ENCODE measurements at places on chromosomes 16 and 17.

GRCh38 chr16:71895679-71896365 lies 491 bp downstream of the IST1 start:
- DNase-seq: peak; percentile 68

DNA sequence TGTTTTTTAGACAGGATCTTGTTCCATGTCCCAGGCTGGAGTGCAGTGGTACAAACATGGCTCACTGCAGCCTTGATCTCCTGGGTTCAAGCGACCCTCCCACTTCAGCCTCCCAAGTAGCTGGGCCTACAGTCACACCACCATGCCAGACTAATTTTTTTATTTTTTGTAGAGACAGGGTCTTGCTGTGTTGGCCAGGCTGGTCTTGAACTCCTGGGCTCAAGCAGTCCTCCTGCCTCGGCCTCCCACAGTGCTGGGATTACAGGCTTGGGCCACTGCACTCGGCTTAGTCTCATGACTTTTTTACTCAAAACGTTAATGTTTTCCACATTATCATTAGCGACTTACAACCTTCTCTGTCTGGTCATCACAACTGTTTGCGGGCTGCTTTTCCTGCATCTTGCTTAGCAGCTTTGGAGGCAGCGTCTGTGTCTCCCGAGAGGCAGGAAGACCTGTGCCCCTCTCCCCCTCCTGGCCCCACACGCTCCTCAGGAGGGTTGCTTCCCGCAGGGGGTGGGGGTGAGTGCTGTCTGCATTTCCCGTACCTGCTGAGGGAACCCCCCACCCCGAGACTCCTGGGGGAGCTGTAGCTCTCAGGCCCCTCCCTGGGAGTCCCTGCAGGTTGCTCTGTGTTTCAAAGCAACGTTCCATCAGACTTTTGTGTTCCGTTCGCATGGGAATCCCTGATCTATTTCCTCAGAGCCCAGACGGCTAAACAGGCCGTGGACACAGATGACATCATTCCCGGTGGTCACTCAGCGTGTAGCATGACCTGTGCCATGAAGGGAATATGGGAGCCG lies 52.6 kb downstream of the PGS1 start:
- peak; percentile 23 for DNase-seq

GRCh38 chr17:69908626-69909368 lies 166.2 kb upstream of the KCNJ16 start:
- no peak for DNase-seq

DNA sequence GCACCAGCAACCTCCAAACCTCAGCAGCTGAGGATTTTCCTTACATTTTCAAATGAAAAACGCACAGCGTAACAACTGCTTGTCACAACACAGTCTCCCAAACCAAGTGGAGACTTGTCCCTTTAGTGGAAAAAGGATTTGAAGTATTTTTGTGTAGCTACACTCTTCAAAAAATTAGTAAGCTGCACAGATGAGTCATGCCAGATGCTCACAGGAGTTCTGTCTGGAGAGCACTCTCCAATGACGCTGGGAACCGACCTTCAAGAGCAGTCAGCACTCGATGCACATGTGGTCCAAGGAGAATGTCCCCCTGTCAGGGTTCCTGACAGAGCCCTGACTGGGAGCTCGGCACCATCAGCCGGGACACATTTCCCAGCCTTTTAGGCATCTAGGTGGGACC lies 39.8 kb downstream of the MAP1LC3B start:
- DNase-seq: peak; percentile 92

DNA sequence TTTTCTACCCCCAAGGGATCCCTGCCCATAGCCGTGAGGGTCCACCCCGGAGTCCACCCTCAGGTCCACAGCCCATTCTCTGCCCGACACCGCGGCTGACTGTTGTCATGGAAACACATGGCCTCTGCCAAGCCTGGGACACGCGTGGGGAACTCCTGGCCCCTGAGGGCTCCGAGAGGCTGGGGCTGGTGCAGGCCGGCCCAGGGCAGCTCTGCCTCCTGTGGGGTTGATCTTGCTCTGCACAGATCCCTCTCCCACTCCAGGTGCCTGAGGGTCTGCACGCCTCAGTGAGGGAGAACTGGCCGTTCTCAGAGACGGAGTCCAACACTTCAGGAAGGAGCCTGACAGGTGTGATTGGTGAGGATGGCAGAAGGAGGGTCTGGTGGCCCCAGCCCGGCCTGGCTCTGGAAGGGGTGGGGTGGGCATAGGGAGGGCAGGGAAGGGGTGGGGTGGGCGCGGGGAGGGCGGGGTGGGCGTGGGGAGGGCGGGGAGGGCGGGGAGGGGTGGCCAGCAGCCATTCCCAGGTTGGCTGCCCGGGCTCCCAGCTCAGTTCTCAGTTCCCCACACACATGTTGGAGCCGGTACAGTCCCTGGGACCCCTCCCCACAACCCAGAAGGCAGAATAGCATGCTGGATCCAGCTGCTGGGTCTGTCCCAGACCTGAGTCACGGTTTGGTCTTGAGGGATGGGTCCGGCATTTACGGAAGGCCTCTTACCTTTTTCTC lies 6.4 kb downstream of the MRPL28 start:
- DNase-seq: no peak

GRCh38 chr16:75340741-75341491 lies 89.5 kb upstream of the BCAR1 start:
- peak; percentile 59 for DNase-seq

DNA sequence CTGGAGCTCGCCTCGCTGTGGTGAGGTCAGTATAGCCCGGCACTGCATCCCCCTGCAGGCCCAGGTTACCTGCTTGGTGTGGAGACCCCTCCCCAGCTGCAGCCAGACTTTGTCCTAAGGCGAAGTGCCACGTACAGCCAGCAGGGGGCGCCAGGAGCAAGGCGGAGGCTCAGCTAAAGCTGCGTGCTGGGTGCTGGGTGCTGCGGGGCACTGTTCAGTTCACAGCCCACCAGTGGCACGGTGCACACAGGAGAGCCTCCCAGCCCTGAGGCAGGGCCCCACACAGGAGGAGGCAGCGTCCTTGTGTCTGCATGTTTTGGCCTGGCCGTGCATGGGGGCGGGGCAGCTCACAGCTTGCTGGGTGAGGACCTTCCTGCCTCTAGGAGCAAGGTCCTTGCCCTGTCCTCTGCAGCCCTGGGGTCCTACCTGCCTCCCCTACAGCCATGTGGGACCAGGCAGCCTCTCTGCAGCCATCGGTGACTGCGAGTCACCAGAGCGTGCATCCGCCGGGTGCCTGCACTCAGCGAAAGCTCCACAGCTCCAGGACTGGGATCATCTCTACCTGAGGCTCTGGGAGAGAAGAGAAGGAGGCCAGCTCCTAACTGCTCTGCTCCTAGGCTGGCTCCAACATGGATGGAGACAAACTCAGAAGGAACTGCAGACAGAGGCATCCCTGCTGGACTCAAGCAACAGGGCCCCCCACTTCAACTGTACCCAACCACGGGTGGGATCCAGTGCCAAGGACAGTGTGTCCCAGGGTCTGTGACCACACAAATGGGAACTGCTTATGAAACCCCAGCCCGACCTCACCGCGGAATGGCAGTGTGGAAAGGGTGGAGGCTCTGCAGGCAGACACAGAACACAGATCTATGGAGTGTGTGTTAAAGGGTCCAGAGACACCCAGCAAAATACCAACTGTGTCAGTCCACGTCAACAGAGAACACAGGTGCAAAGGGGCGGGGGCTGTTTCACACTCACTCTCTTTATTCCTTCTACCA lies 19.0 kb downstream of the SLC7A5 start:
- DNase-seq: peak; percentile 59

GRCh38 chr16:50313596-50314478 lies 47.5 kb downstream of the ADCY7 start:
- peak; percentile 97 for DNase-seq

DNA sequence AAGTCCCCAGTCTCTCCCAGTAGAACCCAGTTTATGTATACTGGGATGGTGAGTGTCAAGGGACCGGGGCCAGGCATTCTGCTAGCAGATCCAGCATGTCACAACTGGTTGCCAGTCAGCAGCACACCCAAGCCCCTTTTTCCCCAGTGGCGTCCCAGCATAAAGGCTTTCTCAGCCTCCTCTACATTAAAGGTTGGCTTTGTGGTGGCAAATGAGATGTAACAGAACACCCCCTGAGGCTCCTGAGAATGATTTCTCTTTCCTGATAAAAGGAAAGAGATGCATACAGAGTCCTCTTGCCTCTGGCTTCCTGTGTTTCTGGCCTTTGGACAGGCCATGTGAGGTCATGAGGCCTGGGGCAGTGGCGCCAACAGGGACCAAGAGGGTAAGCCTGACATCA lies 27.9 kb downstream of the IRX6 start:
- DNase-seq: no peak

- peak; percentile 39 for DNase-seq
Measured at GRCh38 chr16:79776243-79776847, 175.8 kb upstream of the MAF start.

Data from GM23248 (cell line).